ENCODE measurements at places on chromosomes 12 and 14.
A peak's percentile ranks its signal among the peaks of the same experiment; 100 is the strongest.

DNA sequence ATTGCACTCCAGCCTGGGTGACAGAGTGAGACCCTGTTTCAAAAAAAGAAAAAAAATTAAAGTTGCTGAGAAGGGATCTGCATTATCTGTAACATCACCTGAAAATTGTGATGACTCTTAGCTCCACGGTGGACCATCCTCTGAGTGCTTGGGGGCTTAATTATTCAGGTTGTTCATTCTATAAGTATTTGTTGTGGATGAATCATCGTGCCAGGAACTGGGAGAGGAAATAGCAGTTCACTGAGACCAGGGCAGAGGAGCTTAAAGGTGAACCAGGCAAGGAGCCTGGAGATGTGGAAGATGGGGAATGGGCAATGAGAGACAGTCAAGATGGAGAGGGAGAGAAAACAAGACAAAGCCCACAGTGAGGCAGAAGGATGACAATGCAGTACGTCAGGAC lies 25.5 kb upstream of the GSC start:
- DNase-seq, result no peak

GRCh38 chr12:90027889-90028634 lies 319.4 kb upstream of the ATP2B1 start:
- no peak for DNase-seq

- no peak for DNase-seq
Observed at GRCh38 chr12:130437555-130438242, 100.0 kb downstream of the PIWIL1 start.

DNA sequence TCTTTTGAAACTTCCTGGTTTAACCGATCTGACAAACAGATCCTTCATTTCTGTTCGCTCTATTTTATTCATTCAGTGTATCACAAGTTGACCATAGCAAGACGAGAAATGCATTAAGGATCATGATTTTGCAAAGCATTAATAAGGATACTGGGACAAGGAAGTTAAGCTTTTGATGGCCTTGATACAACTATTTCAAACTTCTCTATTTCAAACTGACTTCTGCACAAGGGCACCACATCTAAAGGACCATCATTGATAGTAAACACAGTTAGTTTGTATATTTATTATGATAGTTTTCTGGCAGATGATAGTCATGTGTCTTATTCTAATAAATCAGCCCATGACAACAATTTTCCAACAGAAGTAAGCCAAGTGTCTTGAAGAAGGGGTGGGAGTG lies 25.8 kb upstream of the PLXNC1 start:
- DNase-seq, result peak; percentile 4

GRCh38 chr14:100325231-100325632 lies 2.1 kb downstream of the SLC25A47 start:
- no peak for DNase-seq

- no peak for DNase-seq
Observed at GRCh38 chr14:35085441-35085840, 36.3 kb downstream of the PPP2R3C start.

- no peak for DNase-seq
Observed at GRCh38 chr14:57209561-57209960, 59.1 kb downstream of the EXOC5 start.

- no peak for DNase-seq
Observed at GRCh38 chr14:92635896-92636295, 112.5 kb downstream of the LGMN start.

DNA sequence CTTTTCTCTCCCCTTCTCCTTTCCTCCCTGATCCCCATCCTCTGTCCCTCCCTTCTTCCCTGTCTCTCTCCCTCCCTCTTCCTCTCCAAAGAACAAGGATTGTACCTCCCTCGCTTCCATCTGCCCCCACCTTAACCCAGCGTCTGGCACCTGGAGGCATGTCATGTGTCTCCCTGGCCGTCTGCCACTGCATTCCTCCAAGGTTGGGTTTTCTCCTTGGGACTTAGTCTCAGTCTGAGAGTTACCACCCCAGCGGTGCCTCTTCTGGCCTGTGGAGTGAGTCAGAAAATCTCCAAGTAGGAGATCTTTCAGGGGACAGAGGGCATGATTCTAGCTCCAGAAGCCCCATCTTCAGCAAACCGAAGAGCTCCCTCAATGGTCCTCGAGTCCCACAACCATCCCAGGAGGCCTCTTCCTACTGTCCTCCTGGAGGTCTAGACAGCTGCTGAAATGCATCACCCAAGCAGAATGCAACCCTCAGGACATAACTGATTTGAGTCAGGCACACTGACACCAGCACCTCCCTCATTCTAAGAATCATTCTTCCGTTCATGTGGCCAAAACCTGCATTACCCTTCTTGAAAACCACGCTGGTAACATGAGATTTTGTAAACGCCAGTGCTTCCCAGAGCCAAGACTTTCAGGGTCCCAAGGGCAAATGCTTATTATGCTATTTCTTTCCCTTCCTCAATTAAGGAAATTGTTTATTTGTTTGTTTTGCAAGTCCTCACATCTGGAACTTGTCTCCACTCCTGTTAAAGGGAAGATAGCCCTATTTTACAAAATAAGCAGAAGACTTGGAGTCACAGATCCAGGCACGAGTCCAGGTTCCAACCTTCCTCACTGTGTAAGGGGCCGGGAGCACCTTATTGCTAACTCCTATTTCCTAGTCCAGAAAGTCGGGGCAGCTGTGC lies 463.2 kb downstream of the BCL11B start:
- no peak for DNase-seq

- DNase-seq, result no peak
Observed at GRCh38 chr12:95608252-95609033, 57.2 kb upstream of the USP44 start.

DNA sequence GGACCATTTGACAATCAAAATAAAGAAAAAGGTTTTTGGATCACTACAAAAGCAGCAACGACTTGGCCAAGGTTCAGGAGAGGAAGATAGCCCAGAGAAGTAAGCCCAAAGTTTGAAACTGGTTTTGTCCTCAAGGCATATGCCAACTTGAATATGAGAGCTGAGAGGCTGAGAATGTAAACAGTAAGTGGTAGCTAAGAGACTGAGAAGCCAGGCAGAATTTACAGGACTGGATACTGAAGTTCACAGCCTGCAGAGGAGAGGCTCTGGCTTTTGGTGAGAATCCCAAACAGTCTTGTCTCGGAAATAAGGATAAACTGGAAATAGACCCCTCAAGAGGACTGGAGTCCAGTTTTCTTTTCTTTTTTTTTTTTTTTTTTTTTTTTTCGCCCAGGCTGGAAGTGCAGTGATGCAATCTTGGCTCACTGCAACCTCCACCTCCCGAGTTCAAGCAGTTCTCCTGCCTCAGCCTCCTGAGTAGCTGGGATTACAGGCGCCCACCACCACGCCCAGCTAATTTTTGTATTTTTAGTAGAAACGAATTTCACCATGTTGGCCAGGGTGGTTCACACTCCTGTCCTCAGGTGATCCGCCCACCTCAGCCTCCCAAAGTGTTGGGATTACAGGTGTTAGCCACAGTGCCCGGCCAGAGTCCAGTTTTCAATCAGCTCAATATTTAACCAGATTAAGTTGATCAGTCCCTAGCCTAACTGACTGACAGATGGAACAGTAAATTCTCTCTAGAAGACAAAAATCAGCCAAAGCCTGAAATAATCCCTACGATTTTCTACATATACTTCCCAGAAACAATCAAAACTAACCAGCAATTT lies 82.6 kb upstream of the COCH start:
- no peak for DNase-seq

- DNase-seq, result peak; percentile 4
Observed at GRCh38 chr12:6868211-6869048, 1.1 kb downstream of the TPI1 start.

DNA sequence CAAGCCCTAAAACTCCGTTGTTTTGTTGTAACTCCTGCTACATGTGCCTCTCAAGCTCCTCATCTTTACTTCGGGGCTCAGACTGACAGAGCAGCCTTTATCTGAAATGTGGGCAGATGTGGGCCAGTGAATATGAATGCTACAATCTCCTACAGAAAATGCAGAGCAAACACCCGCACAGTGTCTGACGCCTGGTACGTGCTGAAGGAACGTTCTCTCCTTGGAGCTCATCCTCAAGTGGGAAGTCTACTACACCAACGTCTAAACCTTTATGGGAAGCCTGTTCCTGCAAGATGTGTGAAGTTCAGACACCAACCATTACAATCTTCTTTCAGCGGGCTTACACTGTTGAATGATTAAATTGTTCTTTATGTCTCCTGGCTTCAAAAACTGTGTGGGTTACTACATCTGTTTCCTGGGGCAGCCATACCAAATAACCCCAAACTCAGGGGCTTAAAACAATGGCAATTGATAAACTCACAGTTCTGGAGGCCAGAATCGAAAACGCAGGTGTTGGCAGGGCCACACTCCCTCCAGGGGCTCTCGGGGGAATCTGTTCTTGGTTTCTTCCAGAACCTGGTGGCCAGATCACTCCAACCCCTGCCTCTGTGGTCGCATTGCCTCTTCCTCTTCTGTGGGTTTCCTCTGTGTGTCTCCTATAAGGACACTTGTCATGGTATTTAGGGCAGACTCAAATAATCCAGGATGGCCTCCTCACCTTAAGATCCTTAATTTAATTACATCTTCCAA lies 179.7 kb upstream of the PLXNC1 start:
- no peak for DNase-seq

- DNase-seq, result no peak
Observed at GRCh38 chr12:49465132-49465531, 73.7 kb upstream of the KCNH3 start.

DNA sequence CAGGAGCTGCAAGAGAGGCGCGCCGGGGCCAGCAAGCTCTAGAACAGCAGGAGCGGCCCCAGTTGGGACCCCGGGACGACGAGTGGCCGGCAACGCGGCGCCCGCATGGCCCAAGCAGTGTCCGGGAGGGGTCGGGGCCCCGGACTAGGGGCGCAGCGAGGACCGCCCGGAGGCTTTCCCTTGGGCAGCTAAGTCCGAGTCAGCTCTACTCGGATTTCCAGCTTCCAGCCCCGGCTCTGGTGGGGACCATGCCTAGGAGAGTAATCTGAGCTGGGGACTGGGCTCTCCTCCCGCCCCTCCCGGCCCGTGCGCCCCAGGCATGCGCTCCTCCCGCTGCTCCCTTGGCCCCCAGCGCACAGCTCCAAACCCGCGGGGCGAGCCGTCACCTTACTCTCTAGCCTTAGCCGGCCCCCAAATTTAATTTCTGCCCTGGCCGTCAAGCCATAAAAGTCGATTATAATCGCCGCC lies 41.6 kb upstream of the CAPRIN2 start:
- no peak for DNase-seq

DNA sequence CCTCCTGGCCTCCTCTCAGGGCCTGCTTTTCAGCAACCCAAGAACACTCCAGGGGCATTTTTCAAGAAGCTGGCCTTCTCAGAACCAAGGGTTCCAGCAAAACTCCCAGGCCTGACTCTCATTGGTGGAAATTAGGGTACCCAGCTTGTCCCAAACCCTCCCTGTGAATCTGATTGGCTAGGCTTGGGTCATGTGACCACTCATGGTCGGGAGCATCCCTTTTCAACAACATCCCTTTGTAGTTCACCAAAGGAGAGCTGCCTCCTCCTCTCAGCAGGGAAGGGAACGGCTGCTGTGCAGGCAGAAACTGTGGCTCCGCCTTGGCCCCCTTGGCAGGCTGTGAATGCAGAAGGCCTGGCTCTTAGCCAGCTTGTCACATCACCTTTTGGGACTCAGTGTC lies 94.5 kb downstream of the AACS start:
- DNase-seq, result no peak

DNA sequence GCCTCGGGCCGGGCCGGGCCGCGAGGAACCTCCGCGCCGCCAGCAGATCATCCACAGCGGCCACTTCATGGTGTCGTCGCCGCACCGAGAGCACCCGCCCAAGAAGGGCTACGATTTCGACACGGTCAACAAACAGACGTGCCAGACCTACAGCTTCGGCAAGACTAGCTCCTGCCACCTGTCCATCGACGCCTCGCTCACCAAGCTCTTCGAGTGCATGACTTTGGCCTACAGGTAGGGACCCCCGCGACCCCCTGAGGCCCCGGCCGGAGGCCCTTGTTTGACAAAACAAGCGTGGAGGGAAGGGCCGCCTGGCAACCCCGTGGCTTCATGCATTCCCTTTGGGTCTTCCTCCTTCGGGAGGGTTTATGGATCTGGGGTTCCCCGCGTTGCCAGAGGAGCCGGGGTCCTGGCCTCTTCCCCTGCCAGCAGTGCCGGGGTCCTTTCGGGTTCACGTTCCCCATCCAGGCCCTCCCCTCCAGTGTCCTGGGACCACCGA lies 526 bp downstream of the MLXIP start:
- DNase-seq, result no peak

DNA sequence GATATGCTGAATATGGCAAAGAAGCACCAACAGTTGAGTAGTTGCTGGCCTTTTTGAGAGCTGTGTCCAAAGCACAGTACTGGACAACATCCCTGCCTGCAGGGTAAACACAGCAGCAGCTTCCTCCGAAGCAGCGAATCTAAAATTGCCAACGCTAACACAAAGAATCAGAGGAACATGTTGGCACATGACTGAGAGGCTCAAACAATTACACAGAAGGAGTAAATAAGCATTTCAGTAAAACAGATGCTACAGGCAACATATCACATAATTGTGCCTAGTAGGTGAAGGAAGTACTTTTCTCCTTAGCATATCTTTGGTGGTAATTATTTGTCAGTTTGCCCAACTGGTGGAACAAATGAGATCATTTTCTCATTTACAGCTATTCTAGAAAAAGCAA lies 52.1 kb downstream of the KICS2 start:
- DNase-seq, result no peak

- DNase-seq, result no peak
Observed at GRCh38 chr12:57456145-57456700, 1.1 kb downstream of the INHBE start.

GRCh38 chr12:26728205-26729050 lies 104.6 kb downstream of the ITPR2 start:
- no peak for DNase-seq

DNA sequence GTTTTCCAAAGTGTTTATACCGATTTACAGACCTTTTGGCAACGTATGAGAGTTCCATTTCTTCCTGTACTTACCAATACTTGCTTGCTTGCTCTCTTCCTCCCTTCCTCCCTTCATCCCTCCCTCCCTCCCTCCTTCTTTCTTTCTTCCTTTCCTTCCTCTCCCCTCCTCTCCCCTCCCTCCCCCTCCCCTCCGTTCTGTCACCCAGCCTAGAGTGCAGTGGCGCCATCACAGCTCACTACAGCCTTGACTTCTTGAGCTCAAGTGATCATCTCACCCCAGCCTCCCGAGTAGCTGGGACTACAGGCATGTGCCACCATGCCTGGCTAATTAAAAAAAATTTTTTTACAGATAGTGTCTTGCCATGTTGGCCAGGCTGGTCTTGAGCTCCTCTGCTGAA lies 40.4 kb downstream of the DIP2B start:
- DNase-seq, result no peak

GRCh38 chr12:15899282-15899870 lies 11.8 kb upstream of the DERA start:
- DNase-seq, result peak; percentile 55

DNA sequence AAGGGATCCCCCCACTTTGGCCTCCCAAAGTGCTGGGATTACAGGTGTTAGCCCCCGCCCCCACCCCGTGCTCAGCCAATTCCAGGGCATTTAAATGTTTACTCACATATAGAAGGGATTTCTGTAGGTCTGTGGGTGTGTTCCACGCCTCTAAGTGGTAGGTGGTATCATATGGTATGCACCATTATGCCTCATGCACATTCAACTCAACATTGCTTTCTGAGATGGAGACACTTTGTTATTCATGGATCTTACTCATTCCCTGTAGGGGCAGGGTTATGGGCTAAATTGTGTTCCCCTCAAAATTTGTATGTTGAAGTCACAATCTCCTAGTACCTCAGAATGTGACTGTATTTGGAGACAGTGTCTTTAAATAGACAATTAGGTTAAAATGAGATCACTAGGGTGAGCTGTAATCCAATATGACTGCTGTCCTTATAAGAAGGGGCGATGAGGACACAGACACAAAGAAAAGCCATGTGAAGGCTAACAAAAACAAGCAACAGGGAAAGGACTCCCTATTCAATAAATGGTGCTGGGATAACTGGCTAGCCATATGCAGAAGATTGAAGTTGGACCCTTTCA lies 200.6 kb downstream of the EFCAB11 start:
- no peak for DNase-seq

All from AML-193 (cell line).